GM12891 (cell line): ENCODE measurements at places on chromosomes 7 and 10.

DNA sequence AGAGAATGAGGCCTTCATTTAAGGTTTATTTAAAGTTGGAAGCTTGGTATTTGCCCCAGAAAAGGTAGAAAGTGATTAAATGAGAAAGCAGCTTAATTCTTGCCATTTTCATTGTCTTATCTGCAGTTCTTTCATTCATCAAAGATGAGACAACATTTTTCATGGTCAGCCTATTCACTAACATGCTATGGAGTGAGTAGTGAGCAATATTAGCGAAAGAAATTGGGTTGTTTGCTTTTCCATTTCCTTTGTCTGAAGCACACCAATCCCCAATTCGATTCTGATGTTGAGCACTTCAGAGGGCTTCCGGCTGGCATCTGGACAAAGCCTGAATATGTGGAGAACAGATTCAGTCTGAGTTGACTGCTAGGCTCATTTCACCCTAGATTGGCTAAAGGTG lies 317.2 kb downstream of the BBS9 start:
- no peak for DNase-seq

DNA sequence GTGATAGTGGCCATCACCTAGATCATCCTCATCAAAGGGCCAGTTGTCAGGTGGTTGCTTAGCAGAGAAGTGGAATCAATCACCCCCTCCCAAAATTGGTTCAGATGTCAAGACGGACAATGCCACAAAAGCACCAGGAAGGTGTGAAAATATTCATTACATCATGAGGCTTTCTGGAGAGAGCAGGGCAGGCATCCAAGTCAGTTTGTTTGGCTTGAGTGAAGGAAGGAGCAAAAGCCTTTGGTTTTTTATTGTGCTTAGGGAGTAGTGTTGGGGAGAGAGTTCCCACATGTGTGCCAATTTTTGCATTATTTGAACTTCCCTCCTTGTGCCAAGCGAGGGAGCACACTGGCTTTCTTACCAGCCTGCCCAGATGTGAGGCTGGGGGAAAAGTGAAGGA lies 1082.9 kb downstream of the LRMDA start:
- no peak for DNase-seq

DNA sequence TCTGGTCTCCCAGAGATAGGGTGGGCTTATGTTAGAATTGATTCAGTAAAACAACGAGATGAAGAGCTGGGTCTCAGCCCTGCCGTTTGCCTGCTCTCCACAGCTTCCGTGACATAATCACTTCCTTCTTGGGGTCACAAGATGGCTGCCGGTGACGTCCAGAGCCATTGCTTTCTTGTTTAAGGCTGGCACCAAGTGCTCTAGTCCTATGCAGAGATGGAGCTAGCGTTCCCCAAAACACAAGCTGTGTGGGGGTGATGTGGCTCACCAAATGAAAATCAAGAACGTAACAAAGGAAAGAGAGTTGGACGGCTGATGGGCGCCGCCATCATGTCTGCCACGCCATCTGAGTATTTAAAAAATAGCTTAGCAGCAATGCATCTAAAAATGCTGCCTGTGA lies 296.1 kb downstream of the CAMK1D start:
- DNase-seq: no peak

GRCh38 chr10:33150889-33151288 lies 183.6 kb downstream of the NRP1 start:
- DNase-seq: no peak

DNA sequence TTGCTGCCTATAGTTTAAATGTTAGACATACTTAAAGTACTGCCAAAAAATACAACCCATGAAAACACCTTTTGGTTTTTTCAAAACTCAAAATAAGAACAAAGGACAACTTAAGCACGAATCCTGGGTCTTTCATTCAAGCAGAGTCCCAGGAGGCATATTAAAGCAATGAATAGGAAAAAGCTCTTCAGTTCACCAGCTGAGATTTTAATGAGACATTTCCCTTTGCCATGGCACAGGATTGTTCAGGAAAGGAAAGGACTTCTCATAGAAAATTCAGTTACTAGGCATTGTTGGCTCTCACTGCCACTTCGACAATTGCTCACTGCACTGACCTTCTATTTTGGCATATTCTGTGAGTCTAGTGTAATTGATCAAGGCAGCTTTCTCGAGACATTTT lies 133.5 kb upstream of the FEZF1 start:
- no peak for DNase-seq

GRCh38 chr10:43816351-43817321 lies 168.0 kb upstream of the ZNF32 start:
- peak; percentile 25 for DNase-seq

GRCh38 chr10:1147810-1148209 lies 91.6 kb downstream of the WDR37 start:
- DNase-seq: no peak

DNA sequence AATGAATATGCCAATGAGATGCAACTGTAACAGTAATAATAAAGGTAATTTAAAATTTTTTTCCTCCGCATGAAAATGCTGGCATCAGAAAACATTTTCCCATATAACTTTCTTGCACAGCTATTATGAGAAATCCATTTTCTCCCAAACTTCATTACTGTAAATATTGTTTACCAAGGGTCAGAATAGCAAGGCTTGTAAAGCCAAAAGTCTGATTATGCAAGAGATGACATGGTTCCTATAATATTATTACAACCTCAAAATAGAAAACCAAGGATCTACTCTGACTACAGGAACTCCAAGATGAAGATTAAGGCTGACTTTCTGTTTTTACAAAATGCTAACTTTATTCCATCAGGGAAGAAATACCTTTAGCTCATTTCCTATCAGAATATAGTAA lies 162.7 kb upstream of the CDK1 start:
- DNase-seq: no peak

DNA sequence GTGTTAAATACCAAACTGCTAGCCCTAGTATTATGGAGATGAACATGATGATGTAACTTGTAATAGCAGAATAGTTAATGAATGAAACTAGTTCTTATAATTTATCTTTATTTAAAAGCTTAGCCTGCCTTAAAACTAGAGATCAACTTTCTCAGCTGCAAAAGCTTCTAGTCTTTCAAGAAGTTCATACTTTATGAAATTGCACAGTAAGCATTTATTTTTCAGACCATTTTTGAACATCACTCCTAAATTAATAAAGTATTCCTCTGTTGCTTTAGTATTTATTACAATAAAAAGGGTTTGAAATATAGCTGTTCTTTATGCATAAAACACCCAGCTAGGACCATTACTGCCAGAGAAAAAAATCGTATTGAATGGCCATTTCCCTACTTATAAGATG lies 33.2 kb downstream of the SIRT1 start:
- DNase-seq: no peak

DNA sequence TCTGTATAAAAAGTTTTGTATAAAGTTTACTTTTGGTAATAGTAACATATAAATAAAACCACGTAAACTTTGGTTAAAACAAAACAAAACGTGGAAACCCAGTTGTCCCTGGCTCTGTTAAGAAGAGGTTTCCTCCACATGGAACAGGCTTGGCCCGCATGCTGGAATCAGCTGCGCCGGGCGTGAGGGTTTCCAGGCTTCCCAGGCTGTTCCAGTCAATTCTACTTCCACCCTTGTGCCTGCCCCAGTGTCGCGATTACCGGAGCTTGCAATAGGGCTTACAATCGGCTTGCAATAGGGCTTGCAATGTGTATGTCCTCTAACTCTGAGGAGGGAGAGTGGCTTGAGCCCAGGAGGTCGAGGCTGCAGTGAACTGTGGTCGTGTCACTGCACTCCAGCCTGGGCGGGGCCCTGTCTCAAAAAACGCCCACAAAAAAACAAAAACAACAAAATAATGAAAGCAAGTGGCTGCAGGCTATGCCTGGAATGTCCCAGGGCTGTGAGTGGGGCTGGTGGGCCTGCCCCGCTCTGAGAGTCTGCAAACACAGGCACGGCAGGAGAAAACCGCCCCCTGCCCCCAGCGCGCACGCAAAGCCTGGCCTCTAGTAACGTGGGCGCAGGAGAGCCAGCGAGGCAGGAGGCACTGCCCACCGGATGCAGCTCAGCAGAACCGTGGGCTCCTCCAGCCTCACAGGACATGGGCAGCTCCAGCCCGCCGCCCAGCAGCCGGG lies 16.3 kb downstream of the CYP2W1 start:
- no peak for DNase-seq

DNA sequence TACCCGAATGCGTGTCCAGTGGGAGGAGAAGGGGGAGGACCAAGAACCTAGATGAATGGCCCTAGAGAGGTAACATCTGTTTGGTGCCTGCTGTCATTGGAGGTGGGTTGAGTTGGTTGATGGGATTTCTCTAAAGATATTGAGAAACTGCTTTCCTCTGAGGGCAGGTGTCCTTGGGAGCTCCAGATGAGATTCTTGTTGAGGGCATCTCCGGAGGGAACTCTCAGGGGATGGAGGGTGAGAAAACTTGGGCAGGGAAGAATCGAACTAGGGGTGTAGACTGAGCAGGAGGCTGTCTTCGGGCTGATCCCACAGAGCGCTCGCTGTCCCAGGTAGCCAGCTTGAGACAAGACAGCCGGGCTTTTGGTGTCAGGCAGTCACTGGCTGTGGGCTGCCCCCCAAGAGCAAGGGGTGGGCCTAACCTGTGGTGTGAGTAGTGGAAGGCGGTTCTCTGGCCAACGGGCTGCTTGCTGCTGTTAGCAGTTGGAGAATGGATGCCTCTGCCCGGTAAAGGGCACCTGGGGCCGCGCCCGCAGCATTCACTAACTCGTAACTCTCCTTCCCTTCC lies 3.7 kb downstream of the IRF5 start:
- no peak for DNase-seq

DNA sequence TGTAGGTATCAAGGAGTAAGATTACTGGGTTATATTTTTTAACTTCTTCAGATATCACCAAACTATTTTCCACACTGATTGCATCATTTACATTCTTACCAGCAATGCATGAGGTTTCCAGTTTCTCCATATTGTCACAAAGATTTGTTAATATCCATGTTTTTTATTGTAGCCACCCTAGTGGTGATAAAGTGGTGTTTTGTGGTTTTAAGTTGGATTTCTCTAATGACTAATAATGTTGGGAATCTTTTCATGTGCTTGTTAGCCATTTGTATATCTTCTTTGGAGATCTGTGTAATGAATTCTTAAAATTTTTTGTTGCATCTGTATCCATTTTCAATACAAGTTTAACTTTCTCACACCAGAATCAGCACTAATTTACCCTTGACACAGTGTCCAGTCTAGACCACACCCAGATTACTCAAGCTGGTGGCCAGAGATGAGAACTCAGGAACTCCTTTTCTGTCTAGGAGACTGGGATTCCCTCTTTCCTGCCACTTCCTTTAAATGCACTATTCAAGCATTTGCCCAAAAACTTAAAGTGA lies 67.0 kb upstream of the PLXDC2 start:
- DNase-seq: no peak

- no peak for DNase-seq
Measured at GRCh38 chr7:150826061-150826849, 25.7 kb downstream of the TMEM176A start.

GRCh38 chr10:22345301-22346095 lies at the start of gene SPAG6:
TSS of gene SPAG6 (plus strand) at chr10:22345496. CDS start at chr10:22345612, 116 bp downstream.
- no peak for DNase-seq

DNA sequence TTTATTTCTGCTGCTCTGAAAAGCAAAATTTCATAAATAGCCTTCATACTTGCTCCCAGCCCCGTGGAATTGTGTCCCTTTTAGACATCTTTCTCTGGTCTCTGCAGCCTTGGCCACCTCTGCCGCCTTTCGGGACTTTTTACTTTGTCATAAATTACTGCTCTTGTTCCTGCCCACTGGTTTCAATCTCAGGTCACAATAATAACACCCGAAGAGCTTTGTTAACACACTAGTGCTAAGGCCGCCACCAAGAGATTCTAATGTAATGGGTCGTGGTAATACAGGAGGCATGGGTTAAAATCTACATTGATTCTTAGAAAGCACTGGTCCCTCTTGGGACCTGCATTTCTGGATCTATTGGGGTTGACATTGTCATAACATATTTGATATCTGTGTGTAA lies 276.0 kb upstream of the VWC2 start:
- DNase-seq: no peak

- DNase-seq: no peak
Measured at GRCh38 chr10:118447478-118448270, 105.5 kb upstream of the FAM204A start.

DNA sequence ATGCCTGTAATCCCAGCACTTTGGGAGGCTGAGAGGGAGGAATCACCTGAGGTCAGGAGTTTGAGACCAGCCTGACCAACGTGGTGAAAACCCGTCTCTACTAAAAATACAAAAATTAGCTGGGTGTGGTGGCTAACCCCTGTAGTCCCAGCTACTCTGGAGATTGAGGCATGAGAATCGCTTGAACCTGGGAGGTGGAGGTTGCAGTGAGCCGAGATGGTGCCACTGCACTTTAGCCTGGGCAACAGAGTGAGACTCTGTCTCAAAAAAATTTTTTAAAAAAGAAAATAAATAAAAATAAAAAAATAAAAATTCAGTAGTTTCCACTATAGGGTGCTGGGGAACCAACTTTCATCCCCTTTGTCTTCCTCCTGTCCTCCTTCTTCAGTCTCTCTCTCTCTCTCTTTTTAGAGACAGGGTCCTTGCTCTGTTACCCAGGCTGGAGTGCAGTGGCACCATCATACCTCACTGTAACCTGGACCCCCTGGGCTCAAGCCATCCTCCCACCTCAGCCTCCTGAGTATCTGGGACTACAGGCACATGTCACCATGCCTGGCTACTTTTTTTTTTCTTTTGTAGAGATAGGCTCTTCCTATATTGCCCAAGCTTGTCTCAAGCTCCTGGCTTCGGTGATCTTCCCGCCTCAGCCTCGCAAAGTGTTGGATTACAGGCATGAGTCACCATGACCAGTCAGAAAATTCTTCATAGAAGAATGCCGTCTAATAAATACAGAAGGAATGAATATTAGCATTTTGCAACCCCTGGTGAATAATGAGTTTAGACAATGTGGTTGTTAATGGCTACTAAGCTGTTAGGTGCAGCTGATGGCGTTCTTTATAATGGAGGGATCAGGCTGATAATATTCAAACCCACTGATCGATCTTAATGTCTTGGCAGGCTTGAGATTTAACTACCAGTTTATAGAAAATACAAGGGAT lies 20.6 kb downstream of the RBM20 start:
- no peak for DNase-seq

- no peak for DNase-seq
Measured at GRCh38 chr10:77625379-77625778, 12.2 kb downstream of the KCNMA1 start.

- no peak for DNase-seq
Measured at GRCh38 chr10:6195846-6196245, 6.9 kb upstream of the PFKFB3 start.

DNA sequence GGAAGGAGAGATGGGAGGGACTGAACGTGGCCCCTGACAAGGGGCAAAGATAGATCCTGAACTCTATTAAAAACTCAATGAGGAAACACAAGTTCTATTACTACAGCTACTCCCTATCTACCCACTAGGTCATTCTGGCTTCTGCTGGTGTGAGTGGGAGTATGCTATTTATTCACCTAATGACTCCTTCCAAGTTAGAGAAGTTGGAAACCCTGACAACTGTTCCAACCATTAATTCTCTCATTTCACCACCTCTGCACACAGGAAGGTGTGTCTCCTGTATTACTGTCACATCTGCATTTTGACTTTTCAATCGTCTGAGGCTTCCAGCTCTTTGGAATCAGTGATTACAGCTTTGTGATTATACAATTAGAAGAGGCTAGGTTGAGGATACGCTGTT lies 169.4 kb upstream of the ADO start:
- no peak for DNase-seq

- no peak for DNase-seq
Measured at GRCh38 chr10:18185621-18186020, 45.4 kb downstream of the CACNB2 start.
